ENCODE measurements at places on chromosomes 6 and 20. TPM values are rescaled to one million over a fixed set of nuclear protein-coding genes. Genes with fewer than 3 reads are reported as not detected.

Gene C20orf144
- 0.16 TPM for total RNA-seq

Gene IP6K3
- not detected for total RNA-seq

Gene CAP2
- total RNA-seq: not detected

Gene SLC17A2
- total RNA-seq: not detected

Gene POLR1C
- 46.1 TPM for total RNA-seq

Gene IRAK1BP1
- 5.5 TPM for total RNA-seq

Gene BCLAF1
- total RNA-seq: 155 TPM

Gene RGS19
- total RNA-seq: 39.2 TPM

Gene ALDH5A1
- total RNA-seq: 15.2 TPM

Gene PRICKLE4
- total RNA-seq: 0.44 TPM

Gene B3GAT2
- total RNA-seq: not detected

Gene FGD2
- 11.1 TPM for total RNA-seq

DNA sequence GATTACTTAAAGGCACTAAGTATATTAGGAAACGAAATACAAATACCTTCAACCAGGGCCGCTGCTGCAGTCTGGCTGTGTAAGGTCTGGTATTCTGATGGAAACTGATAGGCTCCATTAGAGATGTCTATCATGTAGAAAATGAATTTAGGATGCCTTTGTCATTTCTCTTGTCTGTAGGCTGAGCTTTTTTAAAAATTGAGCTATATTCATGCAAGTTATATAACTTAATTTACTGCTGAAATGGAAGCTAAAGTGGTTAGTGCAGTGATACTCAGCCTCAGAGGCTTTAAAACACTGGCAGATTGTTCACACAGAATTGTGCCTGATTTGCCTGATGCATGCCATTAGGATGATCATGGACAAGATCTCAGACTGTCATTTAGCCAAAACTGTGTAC is 286.2 kb upstream of the QKI start:
- H3K4me3 ChIP-seq: no peak overlapping the region
- no peak overlapping the region for H3K27ac ChIP-seq
- H3K4me1 ChIP-seq: no peaks in the 10 kb centered on the region
- H3K36me3 ChIP-seq: no peaks in the 10 kb centered on the region
- no peaks in the 10 kb centered on the region for H3K27me3 ChIP-seq
- DNase-seq: no peak

GRCh38 chr20:7146552-7147219 is 379.2 kb downstream of the BMP2 start:
- no peaks in the 10 kb centered on the region for H3K27me3 ChIP-seq
- no peak for DNase-seq
- H3K36me3 ChIP-seq: no peaks in the 10 kb centered on the region
- no peak overlapping the region for H3K27ac ChIP-seq

DNA sequence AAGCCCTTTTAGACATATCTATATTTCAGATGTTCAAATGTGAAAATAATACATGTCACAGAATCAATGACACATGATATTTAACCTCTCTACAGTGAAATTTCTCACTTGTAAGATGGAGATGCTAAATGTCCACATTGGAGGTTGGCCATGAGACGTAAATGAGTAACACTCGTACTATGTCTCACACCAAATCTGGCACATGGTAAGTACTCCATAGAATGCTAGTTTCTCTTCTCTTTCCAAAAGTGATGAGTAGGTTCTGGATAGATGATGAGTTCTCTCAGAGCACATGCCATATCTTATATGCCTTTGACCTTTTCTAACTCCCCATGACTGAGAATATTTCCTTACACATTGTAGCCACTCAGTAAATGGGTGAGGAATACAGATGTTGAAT is 17.7 kb downstream of the GFOD1 start:
- no peaks in the 10 kb centered on the region for H3K4me1 ChIP-seq
- no peak overlapping the region for H3K27ac ChIP-seq
- H3K36me3 ChIP-seq: no peaks in the 10 kb centered on the region
- DNase-seq: no peak

DNA sequence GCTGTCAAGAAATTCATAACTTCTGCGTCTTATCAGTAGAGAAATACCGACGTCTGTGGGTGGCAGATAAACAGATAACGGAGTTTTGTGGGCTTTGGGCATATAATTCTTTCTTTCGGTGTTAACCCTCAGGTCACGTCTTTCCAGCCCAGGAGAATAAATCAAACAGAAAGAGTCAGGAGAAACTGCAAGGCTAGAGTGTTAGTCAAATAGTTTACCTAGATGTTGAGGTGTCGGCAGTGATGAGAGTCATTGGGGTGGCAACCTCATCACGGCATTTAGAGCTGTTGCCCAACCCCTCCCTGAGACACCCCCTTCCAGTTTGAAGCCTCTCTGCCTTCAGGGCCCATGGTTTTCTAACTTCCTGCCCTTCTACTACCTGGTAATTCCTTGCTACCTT is 49.5 kb downstream of the ADTRP start:
- no peaks in the 10 kb centered on the region for H3K27me3 ChIP-seq
- no peak overlapping the region for H3K4me3 ChIP-seq
- H3K4me1 ChIP-seq: peaks cover 29% of the 10 kb centered on the region
- H3K36me3 ChIP-seq: no peaks in the 10 kb centered on the region
- peak; percentile 43 for DNase-seq
- peak overlapping the region; percentile 85 for H3K27ac ChIP-seq

GRCh38 chr20:31577194-31577593 is 27.9 kb upstream of the ID1 start:
- H3K27me3 ChIP-seq: peaks cover 6% of the 10 kb centered on the region
- H3K27ac ChIP-seq: no peak overlapping the region
- no peak overlapping the region for H3K4me3 ChIP-seq

DNA sequence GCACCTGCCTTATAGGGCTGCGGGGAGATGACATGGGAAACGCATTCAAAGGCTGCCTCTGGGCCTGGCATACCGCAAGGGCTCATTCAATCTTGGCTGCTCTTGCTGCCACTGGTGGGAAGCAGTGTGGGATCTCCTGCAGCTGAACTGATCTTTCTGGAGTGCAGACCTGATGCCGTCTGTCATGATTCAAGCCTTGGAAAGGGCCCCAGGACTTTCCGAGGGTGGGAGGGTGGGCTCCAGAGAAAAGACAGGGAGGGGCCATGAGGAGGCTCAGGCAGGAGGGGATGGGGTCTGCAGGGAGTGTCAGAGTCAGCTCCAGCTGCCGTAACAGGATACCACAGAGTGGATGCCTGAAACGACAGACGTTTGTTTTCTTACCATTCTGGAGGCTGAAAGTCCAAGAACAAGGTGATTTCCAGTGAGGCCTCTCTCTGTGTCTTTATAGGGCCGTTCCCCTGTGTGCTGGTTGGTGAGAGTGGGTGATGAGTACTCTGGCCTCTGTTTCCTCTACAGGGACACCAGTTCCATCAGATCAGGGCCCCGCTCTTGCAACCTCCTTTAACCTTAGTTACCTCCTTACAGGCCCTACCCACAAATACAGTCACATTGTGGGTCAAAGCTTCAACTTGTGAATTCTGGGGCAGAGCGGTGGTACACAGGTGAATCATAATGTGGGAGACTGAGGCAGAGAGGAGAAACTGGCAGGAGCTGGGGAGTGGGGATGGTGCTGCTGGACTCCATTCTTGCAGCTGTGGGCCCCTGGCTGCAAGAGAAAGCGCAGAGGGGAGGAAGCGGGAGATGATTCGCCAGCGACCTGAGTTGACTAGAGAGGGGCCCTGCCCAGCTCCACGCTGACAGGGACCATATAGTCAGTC is 148.4 kb downstream of the SYCP2 start:
- H3K4me1 ChIP-seq: no peaks in the 10 kb centered on the region
- no peaks in the 10 kb centered on the region for H3K36me3 ChIP-seq
- no peak for DNase-seq
- no peak overlapping the region for H3K4me3 ChIP-seq
- no peak overlapping the region for H3K27ac ChIP-seq
- H3K27me3 ChIP-seq: no peaks in the 10 kb centered on the region

DNA sequence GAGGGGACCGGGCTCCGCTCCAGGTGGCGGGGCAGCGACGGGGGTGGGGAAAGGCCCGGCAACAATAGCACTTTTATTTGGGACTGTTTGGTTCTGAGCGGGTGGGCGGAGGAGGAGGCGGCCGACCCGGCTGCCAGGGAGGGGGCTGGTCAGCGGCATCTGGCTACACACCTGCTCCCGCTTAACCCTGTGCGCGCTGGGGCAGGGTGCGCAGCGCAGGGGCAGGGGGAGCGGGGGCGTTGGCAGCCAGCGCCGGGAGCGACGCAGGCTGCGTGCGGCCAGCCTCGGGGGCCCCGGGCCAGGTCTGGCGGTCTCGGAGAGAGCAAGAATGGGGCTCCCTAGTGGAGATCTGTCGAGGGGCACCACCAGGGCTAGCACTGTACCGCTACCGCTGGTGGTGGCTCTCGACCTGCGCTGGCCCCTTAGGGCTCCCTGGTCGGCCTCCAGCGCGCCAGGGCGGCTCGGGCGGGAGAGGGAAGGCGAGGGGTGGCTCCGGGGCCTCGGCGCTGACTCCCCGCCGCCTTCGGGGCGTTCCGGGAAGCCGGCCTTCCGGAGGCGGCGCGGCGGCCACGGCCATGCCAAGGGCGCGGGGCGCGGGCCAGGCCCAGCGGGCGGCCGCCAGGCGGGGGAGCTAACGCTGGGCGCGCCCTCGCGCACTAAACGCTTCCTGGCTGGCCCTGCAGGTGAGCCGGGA is 92.4 kb downstream of the NCR2 start:
- peak overlapping the region; percentile 27 for H3K4me3 ChIP-seq
- no peaks in the 10 kb centered on the region for H3K36me3 ChIP-seq
- peaks cover 16% of the 10 kb centered on the region for H3K27me3 ChIP-seq
- peaks cover 16% of the 10 kb centered on the region for H3K4me1 ChIP-seq

DNA sequence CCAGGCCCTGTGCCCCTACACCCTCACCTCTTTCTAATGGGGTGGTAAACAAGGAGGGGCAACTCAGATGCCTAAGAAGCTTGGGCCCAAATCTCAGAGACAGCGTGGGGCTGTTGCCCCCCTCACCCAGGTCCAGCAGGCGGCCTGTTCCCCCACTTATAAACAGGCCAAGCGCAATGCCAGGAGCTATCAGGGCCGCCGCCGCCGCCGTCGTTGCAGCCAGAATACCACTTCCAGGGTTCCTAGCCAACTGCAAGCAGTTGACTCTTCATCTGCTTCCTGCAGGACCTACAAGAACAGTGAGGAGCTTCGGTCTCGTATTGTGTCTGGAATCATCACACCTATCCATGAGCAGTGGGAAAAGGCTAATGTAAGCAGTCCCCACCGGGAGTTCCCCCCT is 16.4 kb downstream of the PSMF1 start:
- peaks cover 75% of the 10 kb centered on the region for H3K36me3 ChIP-seq
- H3K4me3 ChIP-seq: no peak overlapping the region
- no peak overlapping the region for H3K27ac ChIP-seq
- no peaks in the 10 kb centered on the region for H3K27me3 ChIP-seq

DNA sequence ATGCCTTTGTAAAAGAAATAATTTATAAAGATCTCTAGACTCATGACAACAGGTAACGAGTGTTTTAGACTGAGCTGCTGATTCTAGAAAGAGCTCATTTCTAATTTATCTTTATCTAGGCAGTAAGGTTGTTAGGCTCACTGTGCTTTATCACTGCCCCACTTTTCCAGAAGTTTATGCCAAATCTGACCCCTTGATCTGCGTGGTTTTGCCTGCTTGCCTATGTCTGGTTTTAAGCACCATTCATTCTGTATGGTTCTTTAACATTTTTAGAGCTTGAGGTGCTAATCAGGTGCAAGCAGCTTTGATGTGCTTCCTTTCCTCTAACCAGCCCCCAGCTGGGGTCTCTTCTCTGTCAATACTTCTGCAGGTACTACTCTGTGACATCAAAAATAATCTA is 49.7 kb upstream of the GCLC start:
- no peaks in the 10 kb centered on the region for H3K4me1 ChIP-seq
- H3K27ac ChIP-seq: no peak overlapping the region
- H3K27me3 ChIP-seq: no peaks in the 10 kb centered on the region
- H3K36me3 ChIP-seq: no peaks in the 10 kb centered on the region
- no peak for DNase-seq
- H3K4me3 ChIP-seq: no peak overlapping the region

- no peak overlapping the region for H3K27ac ChIP-seq
- H3K27me3 ChIP-seq: peaks cover 3% of the 10 kb centered on the region
- DNase-seq: no peak
- no peaks in the 10 kb centered on the region for H3K4me1 ChIP-seq
These were observed 150.8 kb downstream of the SASH1 start for GRCh38 chr6:148493424-148493823.

- no peak for DNase-seq
- H3K4me3 ChIP-seq: no peak overlapping the region
- peaks cover 3% of the 10 kb centered on the region for H3K27me3 ChIP-seq
- no peak overlapping the region for H3K27ac ChIP-seq
These were observed 189.2 kb downstream of the ADGB start for GRCh38 chr6:146787876-146788508.

- DNase-seq: no peak
- no peak overlapping the region for H3K27ac ChIP-seq
- no peaks in the 10 kb centered on the region for H3K36me3 ChIP-seq
- peaks cover 6% of the 10 kb centered on the region for H3K27me3 ChIP-seq
These were observed 108.5 kb downstream of the UNC5CL start for GRCh38 chr6:40930555-40930954.

GRCh38 chr6:3409699-3410384 is 47.0 kb downstream of the SLC22A23 start:
- no peaks in the 10 kb centered on the region for H3K27me3 ChIP-seq
- H3K4me3 ChIP-seq: no peak overlapping the region
- DNase-seq: no peak
- H3K27ac ChIP-seq: no peak overlapping the region
- H3K4me1 ChIP-seq: no peaks in the 10 kb centered on the region

GRCh38 chr20:16574656-16575355 is 1.6 kb upstream of the KIF16B start:
- peaks cover 27% of the 10 kb centered on the region for H3K4me1 ChIP-seq
- no peaks in the 10 kb centered on the region for H3K36me3 ChIP-seq
- H3K27me3 ChIP-seq: no peaks in the 10 kb centered on the region

DNA sequence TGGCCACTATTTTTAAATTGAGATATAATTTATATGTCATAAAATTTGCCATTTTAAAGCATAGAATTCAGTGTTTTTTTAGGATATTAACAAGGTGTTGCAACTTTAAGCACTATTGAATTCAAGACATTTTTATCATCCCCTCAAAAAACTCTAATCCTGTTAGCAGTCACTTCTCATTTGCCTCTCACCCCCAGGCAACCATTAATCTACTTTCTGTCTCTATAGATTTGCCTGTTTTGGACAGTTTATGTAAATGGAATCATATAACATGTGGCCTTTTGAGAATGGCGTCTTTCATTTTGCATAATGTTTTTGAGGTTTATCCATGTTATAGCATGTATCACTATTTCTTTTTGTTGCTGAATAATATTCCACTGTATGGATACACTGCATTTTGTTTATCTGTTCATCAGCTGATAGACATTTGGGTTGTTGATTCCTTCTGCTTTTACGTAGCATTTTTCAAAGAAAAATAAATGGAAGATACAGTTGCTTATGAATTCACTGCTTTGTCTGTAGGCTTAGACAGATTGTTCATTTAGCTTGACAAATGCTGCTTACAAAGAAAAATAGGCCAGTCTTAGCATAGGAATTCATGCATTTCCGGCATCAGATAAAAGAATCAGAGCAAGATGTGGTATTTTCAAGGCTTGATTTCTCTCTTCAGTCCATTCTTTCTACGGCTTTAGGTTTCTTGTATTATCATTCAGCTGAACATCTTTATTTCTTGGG is 52.9 kb downstream of the STK4 start:
- peaks cover 3% of the 10 kb centered on the region for H3K4me1 ChIP-seq
- DNase-seq: no peak
- no peak overlapping the region for H3K4me3 ChIP-seq
- H3K27me3 ChIP-seq: no peaks in the 10 kb centered on the region
- peaks cover 73% of the 10 kb centered on the region for H3K36me3 ChIP-seq

All from T-cell (primary cell).